Stimulated activated CD8-positive, alpha-beta memory T cell treated with anti-CD3 and anti-CD28 coated beads, Interleukin-4, amount 100 ng/mL, for 1 hour (primary cell): ENCODE measurements at places on chromosomes 12 and 14.

GRCh38 chr14:80621701-80622100, 319.8 kb downstream of the CEP128 start:
- no peak for DNase-seq

- no peak for DNase-seq
These were observed 91.1 kb downstream of the FBXL14 start for GRCh38 chr12:1503281-1503711.

DNA sequence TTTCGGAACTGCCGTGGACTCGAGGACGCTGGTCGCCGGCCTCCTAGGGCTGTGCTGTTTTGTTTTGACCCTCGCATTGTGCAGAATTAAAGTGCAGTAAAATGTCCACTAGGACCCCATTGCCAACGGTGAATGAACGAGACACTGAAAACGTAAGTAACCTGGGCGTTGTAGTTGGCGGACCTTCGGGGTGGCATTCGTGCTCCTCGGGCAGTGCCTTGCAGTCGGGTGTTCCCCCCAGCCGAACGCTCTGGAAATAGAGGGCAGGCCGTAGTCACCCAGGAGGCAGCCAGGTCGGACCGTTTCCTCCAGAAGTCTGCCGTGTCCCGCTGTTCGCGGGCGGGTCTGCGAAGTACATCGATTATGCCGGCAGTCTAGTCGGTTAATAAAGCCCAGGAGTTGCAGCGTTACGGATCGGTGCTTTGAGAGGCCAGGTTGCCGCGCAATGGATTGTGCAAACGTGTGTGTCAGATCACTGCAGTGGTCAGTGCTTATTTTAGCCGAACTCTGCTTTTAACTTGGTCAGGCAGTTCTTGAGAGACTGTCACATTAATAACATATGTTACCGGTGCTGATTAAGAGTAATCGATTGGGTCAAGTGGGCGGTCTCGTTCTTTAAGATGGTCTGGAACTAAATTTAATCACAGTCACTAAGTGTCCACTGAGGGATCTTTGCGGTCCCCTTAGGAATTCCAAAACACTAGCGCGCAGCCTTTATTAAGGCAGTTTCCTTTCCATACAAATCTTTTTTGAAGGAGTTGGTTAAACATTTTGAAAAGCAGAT, 906 bp downstream of the MARK3 start:
- DNase-seq: no peak

DNA sequence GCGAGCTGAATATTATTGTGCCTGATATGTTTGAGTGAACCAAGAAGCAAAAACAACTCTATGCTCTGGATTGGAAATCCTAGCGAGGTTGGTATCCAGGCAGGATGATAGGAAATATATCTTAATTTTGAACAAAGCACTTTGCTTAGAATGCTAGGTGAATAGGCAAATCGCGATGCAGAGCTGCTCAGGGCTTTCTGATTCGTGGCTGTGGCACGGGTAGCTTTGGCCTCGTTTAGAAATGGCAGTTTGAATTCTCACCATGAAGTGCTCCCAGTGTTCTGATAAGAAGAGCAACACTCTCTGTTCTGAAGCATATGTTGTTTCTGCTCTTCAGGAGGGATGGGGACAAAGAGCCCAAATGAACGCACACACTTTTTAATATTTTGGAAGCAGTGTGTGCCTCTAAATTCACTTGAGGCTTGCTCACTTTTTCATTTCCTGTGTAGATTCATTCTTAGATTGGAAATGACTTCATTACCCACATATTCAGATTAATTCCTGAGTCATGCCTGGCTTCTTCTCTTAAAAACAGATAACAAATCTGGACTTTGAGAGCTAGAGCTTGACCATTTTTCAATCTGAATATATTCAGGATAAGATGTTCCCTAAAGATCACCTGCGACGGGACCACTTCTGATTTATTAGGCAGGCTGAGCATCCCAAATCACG, 200.9 kb downstream of the RPAP3 start:
- no peak for DNase-seq

GRCh38 chr14:37890095-37890494, 294.7 kb downstream of the TTC6 start:
- no peak for DNase-seq

DNA sequence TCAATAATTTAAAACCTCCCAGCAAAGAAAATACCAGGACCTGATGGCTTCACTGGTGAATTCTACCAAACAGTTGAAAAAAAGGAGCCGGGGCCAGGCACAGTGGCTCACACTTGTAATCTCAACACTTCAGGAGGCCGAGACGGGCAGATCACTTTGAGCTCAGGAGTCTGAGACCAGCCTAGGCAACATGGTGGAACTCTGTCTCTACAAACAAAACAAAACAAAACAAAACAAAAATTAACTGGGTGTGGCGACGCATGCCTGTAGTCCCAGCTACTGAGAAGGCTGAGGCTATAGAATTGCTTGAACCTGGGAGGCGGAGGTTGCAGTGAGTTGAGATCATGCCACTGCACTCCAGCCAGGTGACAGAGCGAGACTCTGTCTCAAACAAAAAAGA, 13.7 kb upstream of the TROAP start:
- no peak for DNase-seq

DNA sequence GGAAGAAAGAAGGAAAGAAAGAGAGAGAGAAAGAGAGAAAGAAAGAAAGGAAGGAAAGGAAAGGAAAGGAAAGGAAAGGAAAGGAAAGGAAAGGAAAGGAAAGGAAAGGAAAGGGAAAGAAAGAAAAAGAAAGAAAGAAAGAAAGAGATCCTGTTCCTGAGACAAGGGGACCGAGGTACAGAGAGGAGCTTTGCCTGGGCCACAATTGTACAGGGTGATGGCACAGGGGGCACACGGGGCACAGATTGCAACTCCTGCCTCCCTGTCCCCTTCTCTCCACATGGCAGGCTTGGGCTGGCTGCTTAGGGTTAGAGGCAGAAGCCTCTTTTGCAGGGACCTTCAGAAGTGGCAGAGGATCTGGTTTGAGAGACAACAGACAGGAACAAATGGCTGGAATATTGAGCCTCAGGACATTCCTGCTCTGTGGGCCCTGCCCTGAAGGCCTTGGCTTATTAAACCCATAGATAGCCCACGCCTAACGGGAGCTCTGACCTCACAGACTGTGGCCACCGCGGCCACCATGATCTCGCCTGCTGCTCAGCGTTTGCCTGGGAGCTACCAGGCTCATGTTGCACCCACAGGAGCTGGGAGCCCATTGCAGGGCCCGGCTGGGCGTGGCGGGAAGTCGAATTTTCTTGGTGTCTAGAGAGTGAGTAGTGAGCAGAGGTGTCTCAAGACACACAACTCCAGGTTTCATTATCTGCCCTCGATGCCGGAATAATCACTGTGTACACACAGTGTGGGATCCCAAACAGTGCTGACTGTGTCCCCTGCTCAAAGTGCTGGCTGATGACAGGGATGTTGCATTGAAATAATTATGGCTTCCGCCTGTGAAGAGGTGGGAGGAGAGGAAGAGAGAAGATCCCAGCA, 147.9 kb upstream of the NCOR2 start:
- DNase-seq: no peak

DNA sequence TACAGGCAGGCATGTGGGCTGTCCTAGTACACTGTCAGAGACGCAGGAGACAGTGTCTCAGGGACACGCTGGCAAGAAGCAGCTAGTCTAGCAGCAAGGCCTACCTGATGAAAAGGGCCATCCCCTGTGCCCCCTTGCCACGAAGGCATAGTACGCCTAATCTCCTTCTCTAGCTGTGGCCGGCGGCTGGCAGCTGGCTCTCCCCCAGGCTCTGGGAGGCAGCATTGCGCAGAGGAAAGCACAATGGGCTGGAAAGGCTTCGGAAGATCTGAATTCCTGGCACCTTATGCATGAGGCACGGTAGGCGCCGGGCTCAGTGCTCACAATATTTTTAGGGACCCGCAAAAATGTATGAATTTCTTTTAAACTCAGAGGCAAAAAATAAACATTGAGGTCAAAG, 16.0 kb upstream of the PLEKHH1 start:
- no peak for DNase-seq

GRCh38 chr14:105087963-105088811, 23.0 kb upstream of the GPR132 start:
- no peak for DNase-seq

GRCh38 chr12:96311191-96311590, 89.0 kb downstream of the CDK17 start:
- no peak for DNase-seq

DNA sequence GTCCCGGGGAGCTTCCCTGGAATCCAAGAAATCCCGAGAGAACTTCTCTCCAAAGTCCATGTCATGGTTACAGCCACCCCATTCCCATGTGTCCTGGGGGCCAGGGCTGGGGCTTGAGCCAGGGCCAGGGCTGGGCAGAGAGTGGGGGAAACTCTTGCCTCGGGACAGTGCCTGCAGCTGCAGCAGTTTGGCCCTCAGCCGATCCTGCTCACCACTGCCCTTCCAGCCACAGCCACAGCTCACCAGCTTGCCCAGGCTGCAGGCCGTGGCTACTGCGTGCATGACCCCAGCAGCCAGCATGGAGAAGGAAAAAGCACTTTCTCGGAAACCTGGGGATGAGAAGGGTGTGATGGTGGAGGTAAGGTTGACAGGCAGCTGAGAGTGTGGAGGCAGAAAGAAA, 3.5 kb downstream of the WNT10B start:
- no peak for DNase-seq

- DNase-seq: no peak
These were observed 25.8 kb upstream of the MSI1 start for GRCh38 chr12:120394483-120395367.

DNA sequence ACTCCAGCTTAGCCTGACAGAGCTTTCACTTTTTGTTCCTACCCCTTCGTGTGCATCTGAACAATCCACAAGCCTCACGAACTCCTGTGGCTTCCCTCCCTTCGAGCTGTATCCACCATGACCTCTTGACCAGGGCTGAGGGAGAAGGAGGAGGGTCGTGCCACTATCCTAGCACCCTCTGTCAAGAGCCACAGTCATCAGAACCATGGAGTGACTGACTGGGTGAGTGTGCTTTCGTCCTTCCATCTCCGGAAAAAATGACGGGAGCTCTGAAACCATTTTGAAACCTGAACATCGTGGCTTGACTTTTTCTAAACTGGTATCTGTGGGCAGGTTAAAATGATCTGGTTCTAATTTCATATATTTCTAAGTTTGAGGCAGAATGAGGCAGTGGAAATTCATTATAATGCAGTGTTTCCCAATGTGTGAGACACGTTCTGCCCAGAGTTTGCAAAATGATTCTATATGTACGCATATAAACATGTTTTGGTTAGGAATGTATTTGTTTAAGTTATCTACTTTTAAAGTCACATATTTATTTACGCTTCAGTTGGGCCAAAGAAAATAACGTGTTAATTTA, 27.0 kb downstream of the IL26 start:
- no peak for DNase-seq

GRCh38 chr12:110269622-110270124, 11.4 kb upstream of the ATP2A2 start:
- DNase-seq: no peak

DNA sequence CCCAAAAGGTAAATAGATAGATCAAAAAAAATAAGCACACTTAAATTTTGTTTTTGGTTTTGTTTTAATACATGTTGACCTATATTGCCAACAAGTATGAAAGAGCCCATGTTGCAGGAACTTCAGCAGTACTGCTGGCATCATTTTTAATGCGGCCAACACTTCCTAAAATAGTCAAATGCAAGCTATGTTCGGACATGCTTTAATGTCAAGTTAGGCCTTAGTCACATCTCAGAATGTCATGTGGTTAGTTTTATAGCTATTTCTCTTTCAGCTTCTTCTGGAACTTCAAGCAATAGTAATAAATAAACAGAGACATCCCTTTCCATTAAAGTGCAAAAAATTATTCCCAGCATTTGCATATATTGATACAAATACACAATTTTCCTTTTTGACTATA, 153.4 kb downstream of the PIK3C2G start:
- no peak for DNase-seq

GRCh38 chr14:73237219-73237785, at the start of gene PAPLN:
PAPLN (plus strand) TSS chr14:73237506; CDS start chr14:73239779, 2,273 bp downstream.
- DNase-seq: no peak

DNA sequence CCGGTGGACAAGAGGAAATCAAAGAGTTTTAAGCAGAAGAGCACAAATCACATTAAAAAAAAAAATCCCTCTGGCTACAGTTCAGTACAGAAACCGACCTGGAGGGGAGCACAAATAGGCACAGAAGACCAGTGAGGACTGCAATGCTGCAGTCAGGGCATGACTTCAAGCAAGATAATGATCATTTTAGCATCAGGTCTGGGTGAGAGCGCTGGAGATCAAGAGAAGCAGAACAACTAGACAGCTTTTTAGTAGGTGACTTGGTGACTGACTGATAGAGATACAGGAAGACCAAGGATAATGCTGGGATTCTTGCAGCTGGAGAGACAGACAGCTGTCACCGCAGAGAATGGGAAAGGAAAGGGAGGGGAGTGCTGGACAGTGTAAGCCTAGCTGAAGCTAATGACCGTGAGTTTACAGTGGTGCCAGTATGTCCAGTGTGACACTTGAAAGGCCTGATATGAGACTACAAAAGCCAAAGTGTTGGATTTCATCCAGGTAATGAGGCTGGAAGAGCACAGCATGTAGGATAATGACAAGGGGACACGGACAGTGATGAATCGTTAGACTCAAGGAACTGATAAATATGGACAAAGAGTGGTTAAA, 5.6 kb downstream of the NFYB start:
- DNase-seq: no peak

DNA sequence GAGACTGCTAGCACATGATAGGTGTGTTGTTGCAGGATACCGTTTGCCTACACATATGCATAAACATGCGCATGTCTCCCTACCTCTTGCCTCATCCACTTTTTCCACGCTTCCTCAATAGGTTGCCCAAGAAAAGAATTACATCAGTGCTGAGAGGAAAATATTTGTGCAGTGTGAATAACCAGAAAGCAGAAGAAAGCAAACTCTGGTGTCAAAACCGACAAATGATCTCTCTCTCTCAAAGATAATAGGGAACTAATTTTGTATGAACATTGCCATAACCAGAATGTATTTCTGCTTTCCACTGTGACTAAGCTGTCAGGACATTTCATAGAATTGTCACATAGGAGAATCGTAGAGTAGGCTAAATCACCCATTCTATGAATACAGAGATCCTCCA, 1.3 kb downstream of the CLEC7A start:
- DNase-seq: no peak

GRCh38 chr12:54601841-54602240, 13.4 kb upstream of the PPP1R1A start:
- no peak for DNase-seq

GRCh38 chr12:110896559-110896958, 23.8 kb downstream of the MYL2 start:
- no peak for DNase-seq

DNA sequence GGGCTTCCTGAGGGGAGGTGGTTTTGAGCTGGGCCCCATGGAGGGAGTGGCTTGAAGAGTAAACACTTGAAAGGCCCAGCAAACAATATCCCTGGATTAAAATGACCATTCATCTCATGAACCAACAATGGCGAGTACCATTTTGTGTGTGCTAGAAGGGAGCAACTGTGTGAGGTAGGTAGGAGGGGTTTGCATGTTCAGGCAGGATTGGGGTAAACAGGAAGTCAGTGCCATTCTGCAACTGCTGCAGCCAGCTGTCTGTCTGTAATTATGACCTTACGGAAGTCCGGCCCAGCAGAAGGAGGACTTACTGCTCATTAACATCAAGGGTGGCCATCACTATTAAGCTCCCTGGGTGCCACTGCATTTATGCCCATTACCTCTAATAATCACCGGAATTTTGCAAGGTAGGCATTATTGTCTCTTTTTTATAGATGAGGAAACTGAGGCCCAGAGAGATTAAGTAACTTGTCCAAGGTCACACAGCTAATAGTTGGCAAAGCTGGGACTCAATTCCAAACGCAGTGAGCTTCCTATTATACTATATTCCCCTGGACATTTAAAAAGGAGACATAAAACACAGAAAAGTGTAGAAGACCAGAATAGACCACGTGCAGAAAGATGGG, 16.6 kb upstream of the IFI27L2 start:
- no peak for DNase-seq
